ENCODE measurements at places on chromosomes 13 and 19. TPM values are rescaled to one million over a fixed set of nuclear protein-coding genes. Genes with fewer than 3 reads are reported as not detected.

- peak; percentile 66 for DNase-seq
Measured at GRCh38 chr13:48009284-48009683, 8.2 kb upstream of the SUCLA2 start.

HNRNPA1L2 gene
- total RNA-seq: 6.7 TPM

DNA sequence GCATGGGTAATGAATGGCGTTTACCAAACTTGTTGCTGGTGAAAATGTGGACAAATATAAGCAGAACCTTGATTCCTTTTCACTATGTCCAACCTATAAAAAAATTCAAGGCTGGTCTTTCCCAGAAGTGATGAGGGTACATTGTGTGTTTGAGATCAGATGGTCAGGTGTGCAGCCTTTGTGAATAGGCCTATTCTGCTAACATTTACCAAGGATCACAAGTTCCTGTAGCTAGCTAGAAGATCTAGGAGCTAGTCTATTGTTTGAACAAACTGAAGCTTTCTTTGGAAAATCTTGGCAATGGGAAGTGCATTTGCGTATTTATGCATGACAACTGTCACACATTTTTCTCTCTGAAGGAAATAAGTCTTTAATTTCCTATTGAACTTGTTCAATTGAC is 489.6 kb downstream of the KLF5 start:
- no peak for DNase-seq

- no peak for DNase-seq
Measured at GRCh38 chr13:80399340-80400163, 58.6 kb upstream of the SPRY2 start.

DNA sequence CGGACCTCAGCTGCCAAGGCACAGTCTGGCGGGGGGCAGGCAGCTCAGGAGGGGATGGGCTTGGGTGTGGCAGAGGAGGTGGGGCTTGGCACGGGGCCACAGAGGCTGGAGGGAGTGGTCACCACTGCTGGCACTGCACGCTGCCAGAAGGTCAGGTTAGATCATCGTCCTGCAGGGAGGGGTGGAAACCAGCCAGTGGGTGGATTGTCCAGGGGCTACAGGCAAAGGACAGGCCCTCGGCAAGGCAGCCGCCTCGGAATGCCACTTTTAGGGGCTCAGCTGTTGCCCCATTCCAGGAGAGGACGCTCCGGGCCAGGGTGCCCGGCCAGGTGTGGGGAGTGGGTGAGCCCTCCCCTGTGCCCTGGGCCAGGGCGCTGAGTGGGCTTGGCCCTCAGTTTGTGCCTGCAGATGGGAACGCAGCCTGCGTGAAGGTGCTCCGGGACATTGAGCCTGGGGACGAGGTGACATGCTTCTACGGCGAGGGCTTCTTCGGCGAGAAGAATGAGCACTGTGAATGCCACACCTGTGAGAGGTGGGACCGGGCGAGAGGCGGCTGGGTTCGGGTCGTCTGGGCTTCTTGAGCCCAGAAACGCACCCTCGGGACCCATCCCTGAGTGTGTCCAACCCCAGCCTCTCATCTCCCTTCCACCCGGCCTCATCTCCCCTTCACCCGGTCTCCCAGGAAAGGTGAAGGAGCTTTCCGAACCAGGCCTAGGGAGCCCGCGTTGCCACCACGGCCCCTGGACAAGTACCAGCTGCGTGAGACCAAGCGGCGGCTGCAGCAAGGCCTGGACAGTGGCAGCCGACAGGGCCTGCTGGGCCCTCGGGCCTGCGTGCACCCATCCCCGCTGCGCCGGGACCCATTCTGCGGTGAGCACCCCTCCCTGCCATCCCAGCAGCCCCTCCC is 6.4 kb downstream of the KMT5C start:
- DNase-seq: no peak

REEP6 gene
- 6.6 TPM for total RNA-seq

DNA sequence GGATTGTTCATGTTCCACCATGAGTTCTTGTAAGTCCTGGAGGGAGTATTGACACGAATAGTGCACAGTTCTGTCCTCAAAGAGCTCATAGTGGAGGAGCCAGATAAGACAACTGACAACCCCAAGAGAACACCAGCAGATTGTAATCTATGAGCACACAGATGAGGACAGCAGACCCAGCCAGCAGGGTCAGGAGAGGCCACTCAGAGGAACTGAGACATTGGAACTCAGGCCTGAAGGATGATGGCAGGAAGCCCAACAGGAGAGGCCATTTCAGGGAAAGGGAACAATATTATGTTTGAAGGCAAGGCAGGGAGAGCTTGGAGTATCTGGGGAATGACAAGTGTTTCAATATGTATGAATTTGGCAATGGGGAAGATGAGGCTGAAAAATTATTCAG is 63.7 kb upstream of the IPO5 start:
- DNase-seq: peak; percentile 4

DNA sequence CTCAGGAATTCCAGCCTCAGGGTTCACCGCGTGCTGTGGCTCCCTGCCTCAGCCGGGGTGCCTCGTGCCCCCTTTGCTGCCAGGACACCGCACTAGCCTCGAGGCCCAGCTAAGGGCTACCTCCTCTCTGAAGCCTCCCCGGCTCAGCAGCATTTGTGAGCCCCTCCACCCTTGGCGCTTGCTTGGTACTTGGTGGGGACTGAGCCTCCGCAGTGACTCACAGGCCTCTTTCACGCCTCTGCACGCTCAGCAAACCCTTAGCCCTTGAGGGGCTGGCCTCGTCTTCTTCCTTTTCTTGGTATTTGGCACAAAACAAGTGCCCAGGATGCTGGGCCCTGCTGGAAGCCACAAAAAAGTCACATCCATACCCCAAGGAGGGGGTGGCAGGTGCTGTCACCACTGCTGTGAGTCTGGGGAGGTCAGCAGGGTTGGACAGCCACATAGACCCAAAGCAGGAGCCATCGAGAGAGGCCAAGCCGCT is 85.4 kb upstream of the TM9SF2 start:
- no peak for DNase-seq

DNA sequence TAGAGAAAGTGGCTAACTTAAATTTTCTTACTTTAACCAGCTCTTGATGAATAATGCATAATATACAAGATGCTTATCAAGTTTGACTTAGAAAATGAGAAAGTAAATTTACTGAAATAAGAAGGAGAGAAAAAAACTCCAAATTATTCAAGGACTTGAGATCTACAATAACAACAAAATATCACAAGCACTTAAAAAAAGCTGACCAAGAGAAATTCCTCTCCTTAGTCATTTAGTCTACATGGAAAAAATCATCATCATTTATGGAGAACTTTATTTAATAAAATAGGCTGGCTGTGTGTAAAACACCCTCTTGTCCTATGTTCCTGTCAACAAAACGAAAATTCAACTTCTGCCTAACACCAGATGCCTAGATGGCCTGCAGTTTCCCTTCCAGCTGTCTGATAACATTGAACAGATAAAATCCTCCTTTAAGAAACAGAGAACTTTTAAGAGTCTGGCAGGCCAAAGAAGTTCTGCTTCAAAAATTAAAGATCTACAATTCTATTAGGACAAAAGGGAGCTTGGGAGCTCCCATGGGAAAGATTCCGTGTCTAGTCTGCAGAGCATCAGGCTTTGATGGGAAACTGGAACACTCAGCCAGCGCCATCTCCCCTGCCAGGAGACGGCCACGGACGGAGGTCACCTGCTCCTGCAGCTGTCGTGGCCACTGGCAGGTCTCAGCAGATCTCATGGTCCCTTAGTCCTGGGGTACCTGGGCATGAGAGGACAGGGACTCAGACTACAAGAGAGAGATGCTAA is 37.9 kb upstream of the ATP11A start:
- no peak for DNase-seq

DNA sequence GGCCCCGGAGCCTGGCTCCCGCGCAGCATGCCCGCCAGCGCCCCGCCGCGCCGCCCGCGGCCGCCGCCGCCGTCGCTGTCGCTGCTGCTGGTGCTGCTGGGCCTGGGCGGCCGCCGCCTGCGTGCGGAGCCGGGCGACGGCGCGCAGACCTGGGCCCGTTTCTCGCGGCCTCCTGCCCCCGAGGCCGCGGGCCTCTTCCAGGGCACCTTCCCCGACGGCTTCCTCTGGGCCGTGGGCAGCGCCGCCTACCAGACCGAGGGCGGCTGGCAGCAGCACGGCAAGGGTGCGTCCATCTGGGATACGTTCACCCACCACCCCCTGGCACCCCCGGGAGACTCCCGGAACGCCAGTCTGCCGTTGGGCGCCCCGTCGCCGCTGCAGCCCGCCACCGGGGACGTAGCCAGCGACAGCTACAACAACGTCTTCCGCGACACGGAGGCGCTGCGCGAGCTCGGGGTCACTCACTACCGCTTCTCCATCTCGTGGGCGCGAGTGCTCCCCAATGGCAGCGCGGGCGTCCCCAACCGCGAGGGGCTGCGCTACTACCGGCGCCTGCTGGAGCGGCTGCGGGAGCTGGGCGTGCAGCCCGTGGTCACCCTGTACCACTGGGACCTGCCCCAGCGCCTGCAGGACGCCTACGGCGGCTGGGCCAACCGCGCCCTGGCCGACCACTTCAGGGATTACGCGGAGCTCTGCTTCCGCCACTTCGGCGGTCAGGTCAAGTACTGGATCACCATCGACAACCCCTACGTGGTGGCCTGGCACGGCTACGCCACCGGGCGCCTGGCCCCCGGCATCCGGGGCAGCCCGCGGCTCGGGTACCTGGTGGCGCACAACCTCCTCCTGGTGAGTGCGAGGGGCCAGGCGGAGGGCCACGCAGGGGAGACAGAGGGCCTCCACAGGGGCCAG is at the start of gene KL:
KL (plus strand) TSS at position 10 of the 909 bp plus-strand sequence; CDS start at position 28, 18 bp downstream.
- no peak for DNase-seq

CACNA1A gene
- 9.4 TPM for total RNA-seq

- DNase-seq: no peak
Measured at GRCh38 chr19:48552406-48553322, 692 bp downstream of the SULT2B1 start.

DNA sequence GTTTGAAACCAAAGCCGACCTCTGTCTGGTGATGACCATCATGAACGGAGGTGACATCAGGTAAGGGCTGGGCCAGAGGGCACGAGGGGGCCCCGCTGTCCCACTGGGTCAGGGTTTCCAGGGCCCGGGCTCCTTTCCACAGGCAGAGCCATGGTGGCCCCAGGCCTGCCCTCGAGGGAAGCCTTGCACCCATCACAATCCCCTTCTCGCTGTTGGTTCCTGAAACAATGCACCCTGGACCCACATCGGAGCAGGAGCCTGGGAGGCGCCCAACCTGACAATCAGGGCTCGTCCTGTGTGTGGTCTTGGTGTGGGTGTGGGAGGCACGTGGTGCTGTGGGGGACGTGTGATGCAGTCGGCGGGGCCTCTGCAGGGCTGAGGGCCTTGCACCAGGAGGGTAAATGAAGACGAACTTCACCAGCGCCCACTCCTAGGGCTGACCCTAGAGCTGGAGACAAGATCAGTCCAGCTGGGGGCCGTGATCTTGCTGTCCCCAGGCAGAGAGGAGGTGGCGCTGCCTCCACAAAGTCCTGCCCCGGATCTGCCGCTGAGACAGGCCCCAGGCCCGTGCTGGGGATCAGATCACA is 2.8 kb downstream of the GRK1 start:
- DNase-seq: no peak

DNA sequence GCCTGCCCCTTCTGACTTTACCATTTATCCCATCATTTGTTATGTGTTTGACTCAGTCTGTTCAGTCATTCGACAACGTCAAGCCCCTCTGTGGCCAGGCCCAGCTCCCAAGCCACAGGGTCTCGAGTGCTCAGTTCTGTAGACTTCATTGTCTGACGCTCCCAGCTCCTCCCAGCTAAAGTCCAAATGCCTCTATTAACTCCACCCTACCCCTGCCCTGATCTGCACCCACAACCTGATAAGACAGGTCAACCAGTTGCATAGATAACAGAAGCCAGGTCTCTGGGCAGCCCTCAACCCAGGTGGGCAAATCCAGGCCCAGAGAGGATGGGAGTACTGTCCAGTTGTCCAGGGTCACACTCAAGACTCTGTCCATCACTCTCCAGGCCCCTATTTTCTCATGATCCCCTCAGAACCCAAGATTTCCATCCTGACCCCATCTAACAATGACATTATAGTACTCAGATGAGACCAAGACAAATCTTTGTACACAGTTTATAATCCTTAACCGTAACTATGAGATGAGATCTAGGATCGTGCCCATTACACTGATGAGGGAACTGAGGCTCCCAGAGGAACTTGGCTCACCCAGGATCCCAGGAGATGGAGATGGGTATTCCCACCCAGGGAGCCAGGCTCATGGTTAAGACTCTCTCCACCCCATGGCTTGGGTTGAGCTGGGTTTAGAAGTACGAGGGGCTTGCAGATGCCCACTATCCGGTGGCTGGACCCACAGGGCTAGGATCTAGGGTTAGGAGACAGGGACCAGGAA is 1.1 kb downstream of the TM6SF2 start:
- DNase-seq: no peak

DNA sequence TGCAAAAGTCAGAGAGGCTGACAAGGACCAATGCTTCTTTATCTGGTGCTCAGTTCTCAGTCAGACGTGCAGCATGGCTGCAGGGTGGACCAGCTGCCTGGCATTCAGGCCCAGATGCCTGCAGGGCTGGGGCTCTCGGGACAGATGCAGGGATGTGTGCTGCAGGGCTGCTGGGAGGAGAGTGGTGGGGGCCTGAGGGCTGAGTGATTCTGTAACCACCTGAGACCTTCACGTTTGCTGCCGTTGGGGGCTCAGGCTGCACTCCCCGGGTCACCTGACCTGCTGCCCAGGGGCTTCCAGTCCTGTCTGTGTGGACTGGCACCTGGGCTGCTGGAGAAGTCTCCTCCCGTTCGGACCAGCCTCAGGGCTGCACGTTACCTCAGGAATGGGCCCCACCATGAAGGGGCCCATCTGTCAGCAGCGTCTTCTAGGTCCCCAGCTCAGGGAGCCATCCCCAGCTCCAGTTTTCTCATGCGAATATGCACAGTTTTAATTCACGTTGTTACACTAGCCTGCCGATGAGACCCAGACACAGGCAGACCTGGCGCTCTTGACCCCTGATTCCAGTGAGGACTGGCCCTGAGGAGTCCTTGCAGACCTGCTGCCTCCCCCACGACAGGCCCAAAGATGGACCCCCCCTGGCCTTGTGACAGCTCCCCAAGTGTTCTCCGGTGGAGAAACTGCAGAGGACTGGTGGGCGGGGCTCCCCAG is 16.9 kb downstream of the KCTD15 start:
- DNase-seq: no peak

PNMA8C gene
- 0.98 TPM for total RNA-seq

- no peak for DNase-seq
Measured at GRCh38 chr19:39759457-39760184, 19.0 kb upstream of the LEUTX start.

- DNase-seq: peak; percentile 41
Measured at GRCh38 chr13:26929971-26930730, 169.6 kb upstream of the GPR12 start.

ZIM2 gene
- not detected for total RNA-seq

- no peak for DNase-seq
Measured at GRCh38 chr13:77584106-77584505, 48.6 kb downstream of the SCEL start.

GRCh38 chr13:36369268-36370107 is 23.3 kb upstream of the SPART start:
- DNase-seq: peak; percentile 78

ONECUT3 gene
- total RNA-seq: not detected

ZNF100 gene
- total RNA-seq: 8.9 TPM

DNA sequence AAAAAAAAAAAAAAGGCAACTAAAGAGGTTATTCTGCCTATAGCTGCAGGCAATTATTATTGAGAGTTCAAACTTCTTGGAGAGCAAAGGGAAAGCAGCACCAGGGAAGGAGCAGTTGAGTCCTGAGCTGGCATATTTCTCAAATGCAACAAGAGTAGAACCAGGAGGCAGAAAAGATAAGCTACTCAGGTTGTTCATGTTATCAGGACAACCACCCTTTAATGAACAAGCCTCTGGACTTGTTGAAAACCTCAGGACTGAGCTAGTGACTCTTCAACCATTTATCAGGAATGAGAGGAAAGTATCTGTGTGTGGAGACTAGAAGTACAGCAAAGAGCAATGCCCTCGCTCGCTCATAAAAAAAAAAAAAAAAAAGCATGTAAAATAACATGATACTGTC is 183.0 kb downstream of the KCTD12 start:
- DNase-seq: no peak
